ENCODE measurements at places on chromosomes 11 and 22. TPM values are rescaled to one million over a fixed set of nuclear protein-coding genes. Genes with fewer than 3 reads are reported as not detected.

Gene CEND1
- 176 TPM for polyA plus RNA-seq

Gene PVALB
- polyA plus RNA-seq: 15.4 TPM

Gene CD59
- 161 TPM for polyA plus RNA-seq

Gene GPHA2
- polyA plus RNA-seq: 1.9 TPM

Gene EP300
- 42.5 TPM for polyA plus RNA-seq

Gene ZBED4
- 14.7 TPM for polyA plus RNA-seq

Gene CNGA4
- polyA plus RNA-seq: 0.78 TPM

Gene C11orf58
- polyA plus RNA-seq: 253 TPM

Gene CTSW
- 0.51 TPM for polyA plus RNA-seq

Gene MIEF1
- polyA plus RNA-seq: 34.7 TPM

Gene TRIM51
- polyA plus RNA-seq: not detected

Gene SYT13
- polyA plus RNA-seq: 65.7 TPM

Gene OR52N2
- not detected for polyA plus RNA-seq

Gene FAM180B
- 1.7 TPM for polyA plus RNA-seq

Gene SPTBN2
- polyA plus RNA-seq: 78.4 TPM

Gene EMID1
- polyA plus RNA-seq: 24.4 TPM

Gene ACTN3
- polyA plus RNA-seq: 0.38 TPM

Gene OR51I1
- polyA plus RNA-seq: not detected

Gene C22orf23
- polyA plus RNA-seq: 18.8 TPM

Gene CFAP300
- polyA plus RNA-seq: 7.9 TPM

Gene OR4C6
- not detected for polyA plus RNA-seq

Gene LRRC32
- 9.8 TPM for polyA plus RNA-seq

Gene MS4A6E
- not detected for polyA plus RNA-seq

Gene BACE1
- polyA plus RNA-seq: 97.8 TPM

Gene ESAM
- 38.2 TPM for polyA plus RNA-seq

Gene OR51A4
- not detected for polyA plus RNA-seq

Gene MARK2
- 32.5 TPM for polyA plus RNA-seq

Gene RNF169
- 10.7 TPM for polyA plus RNA-seq

Gene CRYAB
- 126 TPM for polyA plus RNA-seq

Gene LRRN4CL
- polyA plus RNA-seq: 3.2 TPM

Gene BSX
- not detected for polyA plus RNA-seq

Gene NCAM1
- polyA plus RNA-seq: 523 TPM

Gene MCAM
- 106 TPM for polyA plus RNA-seq

Gene NTM
- 166 TPM for polyA plus RNA-seq

Gene NOX4
- 1.9 TPM for polyA plus RNA-seq

Gene CARNS1
- polyA plus RNA-seq: 38.6 TPM

Gene SHISAL1
- polyA plus RNA-seq: 16.0 TPM

Gene DRICH1
- 3.8 TPM for polyA plus RNA-seq

Gene NAP1L4
- polyA plus RNA-seq: 190 TPM

Gene CLDN5
- 103 TPM for polyA plus RNA-seq

Gene HPX
- 11.0 TPM for polyA plus RNA-seq

Gene RNASEH2C
- polyA plus RNA-seq: 48.0 TPM

Gene MPEG1
- 5.5 TPM for polyA plus RNA-seq

Gene XKR3
- polyA plus RNA-seq: not detected

Gene CCDC15
- 3.1 TPM for polyA plus RNA-seq

Gene LIN7C
- polyA plus RNA-seq: 55.7 TPM

Gene C22orf31
- polyA plus RNA-seq: not detected

Gene CRYBA4
- not detected for polyA plus RNA-seq
